ENCODE measurements at places on chromosomes 1 and 21.

GRCh38 chr1:238279694-238280380, 389.1 kb upstream of the ZP4 start:
- DNase-seq, result no peak

GRCh38 chr1:68051475-68051874, 1.0 kb upstream of the DIRAS3 start:
- no peak for DNase-seq

DNA sequence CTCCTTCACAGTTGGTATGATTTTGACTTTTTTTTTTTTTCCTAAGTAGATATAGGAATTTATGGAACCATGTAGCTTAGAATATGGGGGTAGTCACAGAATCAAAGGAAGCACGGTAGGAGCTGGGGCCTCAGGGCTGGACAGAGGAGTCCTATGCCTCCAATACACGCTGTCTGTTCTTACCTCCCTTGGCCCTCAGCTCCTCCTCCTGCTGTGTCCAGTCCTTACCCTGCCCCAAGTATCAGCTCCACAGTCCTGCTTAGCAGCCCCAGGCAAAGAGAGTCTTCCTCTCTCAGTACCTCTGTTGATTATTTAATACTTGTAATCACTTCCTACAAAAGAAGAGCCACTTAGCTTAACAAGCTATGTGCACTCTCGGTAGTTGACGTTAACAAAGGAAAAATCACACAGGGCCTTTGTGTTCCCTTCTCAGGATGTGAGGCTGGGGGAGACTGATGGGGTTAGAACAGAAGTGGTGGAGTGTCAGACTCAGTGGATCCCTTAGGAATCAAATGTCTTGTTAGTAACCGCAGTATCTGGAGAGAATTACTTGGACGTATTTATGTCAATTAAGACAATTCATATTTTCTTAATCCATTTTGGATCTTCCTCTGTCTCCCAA, 292.3 kb downstream of the HHAT start:
- no peak for DNase-seq

GRCh38 chr1:67532452-67533216, 102.4 kb upstream of the SERBP1 start:
- peak; percentile 73 for DNase-seq

DNA sequence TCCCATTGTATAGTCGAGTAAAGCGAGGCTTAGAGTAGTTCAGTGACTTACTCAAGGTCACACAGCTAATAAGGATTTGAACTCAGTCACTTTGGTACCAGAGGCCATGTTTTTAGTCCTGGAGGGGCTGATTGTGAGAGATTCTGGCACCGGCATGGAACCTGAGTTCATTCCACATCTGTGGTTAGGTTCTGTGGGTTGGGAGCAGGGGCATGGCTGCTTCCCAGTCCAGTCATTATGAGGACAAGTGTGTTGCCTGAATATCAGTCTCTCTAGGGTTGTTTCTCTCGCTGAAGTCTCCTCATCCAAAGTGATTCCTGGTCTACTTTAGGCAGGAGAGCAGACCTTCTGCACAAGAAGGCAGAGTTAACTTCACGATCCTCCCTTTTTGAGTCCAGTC, 90.6 kb downstream of the C1orf94 start:
- DNase-seq, result no peak

GRCh38 chr1:103025858-103026409, 82.4 kb downstream of the COL11A1 start:
- DNase-seq, result no peak

DNA sequence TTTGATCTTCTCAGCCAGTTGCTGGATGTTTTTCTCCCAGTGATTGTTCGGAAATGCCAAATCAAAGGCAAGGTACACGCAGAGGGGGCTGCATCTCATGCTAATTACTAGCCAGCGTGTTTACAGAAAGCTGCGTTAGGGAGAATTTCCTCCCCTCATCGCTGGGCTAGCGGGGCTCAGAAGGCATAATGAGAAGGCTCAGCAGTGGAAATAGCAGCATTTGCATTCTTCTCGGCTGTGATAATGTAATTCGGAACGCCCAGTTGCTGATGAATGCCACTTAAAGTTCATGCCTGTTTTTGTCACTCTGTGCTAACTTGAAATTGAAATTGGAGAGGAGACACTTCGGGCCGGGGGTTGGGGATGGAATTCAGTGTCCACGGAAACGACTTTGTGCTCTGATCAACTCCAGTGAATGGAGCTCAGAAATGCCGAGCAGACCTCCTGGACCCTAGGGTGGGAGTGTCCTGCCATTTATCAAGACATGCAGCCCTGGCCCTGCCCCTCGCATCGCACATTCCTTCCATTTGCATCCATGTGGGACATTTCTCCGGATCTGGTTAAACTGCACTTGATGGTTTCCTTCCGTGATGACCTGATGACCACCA, 313.4 kb upstream of the C1orf174 start:
- DNase-seq, result no peak

- DNase-seq, result no peak
Measured at GRCh38 chr1:6011161-6011945, 19.1 kb upstream of the NPHP4 start.

- DNase-seq, result no peak
Measured at GRCh38 chr1:117582451-117582850, 23.4 kb upstream of the TENT5C start.

- no peak for DNase-seq
Measured at GRCh38 chr21:44985441-44986401, 45.9 kb downstream of the SLX9 start.

DNA sequence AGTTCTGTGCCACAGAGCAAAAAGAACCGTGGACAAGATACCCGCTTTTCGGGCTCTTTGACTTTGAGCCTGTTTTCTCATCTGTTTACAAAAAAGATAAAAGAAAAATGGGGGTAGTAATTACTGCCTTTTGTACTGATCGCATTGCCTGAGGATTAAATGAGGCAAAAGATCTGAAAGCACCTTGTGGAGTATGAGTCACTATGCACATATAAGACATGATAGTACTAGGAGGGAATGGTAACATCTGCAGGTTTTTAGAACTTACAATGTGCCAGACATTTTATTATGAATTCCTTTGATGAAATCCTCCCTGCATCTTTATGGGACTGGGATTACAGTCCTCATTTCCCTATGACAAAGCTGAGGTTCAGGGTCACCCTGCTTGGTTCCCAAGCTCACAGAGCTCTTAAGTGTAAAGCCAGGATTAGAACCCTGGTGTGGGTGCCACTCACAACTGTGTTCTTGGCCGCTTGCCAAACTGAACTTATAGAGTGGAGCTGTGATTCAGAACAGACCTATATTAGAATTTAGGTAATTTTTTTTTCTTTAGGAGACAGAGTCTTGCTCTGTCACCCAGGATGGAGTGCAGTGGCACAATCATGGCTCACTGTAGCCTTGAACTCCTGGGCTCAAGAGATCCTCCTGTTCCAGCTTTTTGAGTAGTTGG, 1.8 kb downstream of the DISC1 start:
- DNase-seq, result no peak

DNA sequence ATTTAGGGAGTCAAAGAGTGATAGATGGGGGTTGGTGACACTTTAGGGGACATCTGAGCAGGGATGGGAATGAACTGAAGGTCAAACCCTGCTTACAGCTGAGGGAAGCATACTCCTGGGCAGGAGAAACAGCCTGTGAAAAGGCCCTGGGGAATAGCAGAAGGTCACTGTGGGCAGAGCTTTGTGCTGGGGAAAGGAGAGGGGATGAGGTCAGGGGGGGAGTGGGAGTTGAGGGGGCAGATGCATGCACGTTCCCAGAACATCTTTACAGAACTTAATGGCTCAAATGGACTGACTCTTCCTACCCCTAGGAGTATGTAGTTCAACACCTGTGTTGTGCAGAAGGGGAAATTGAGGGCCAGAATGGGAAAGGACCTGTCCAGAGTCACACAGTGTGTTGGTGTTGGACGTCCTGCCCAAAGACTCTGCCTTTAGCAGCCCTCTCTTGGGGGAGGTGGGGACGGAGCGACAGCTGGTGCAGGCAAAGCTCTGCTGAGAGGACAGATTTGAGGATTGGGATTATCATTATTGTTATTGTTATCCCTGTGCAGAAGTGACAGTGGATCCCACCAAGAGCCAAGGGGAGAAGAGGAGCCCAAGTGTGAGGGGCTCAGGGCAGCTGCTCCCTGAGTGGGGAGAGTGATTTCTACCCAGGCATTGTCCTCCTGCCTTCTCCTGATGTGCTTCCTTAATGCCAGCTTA, 116.5 kb downstream of the PTPRU start:
- DNase-seq, result no peak

DNA sequence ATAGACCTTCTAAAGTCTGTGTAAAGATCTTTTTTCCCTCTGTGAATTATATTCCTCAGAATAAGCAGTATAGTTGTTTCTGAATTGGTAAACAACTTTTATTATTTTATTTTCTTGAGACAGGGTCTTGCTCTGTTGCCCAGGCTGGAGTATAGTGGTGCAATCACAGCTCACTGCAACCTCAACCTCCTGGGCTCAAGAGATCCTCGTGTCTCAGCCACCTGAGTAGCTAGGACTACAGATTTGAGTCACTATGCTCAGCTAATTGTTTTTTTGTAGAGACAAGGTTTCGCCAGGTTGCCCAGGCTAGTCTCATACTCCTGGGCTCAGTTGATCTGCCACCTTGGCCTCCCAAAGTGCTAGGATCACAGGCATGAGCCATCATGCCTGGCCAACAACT, 26.6 kb upstream of the HMGN1 start:
- no peak for DNase-seq

- no peak for DNase-seq
Measured at GRCh38 chr1:115168026-115168425, 78.7 kb upstream of the TSPAN2 start.

GRCh38 chr1:101178341-101178687, 58.5 kb upstream of the S1PR1 start:
- no peak for DNase-seq

DNA sequence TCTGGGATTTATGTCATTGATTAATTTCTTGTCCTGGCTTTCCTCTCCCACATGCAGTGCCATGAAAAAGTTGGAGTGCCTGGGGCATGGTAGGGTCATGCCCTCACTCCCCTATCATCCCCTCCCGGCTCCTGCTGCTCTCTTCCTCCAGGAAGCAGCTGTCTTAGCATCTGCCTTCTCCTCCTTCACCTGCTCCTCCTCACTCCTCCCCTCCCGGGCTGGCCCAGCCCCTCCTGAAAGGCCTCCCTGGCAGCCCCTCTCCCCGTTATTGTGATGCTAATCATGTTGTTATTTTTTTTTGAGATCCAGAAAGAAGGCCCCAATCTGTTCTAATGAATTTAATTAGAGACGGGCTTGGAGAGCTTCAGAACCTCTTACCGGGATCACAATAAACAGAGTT, 36.3 kb upstream of the NFASC start:
- no peak for DNase-seq

DNA sequence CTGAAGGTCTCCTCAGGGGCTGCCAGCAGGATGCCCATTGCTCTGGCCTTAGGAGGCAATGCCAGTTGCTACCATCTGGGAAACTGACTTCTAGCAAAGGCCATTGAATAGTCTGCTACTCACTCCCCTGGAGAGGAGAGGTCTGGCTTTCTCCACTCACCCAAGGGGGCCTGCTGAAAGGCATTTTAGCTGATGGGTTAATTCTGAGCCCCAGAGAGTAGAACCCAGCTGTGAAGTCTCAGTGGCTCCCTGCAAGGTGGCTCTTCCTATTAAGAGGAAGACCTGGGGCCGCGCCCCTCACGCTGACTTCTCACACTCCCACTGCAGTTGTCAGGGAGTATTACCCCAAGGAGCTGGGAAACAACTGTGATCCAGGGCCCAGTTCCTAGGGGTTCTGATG, 213.3 kb upstream of the GALNT2 start:
- DNase-seq, result no peak

GRCh38 chr1:193036337-193037047, 22.7 kb downstream of the UCHL5 start:
- DNase-seq, result no peak

- no peak for DNase-seq
Measured at GRCh38 chr1:66050633-66051032, 257.9 kb downstream of the PDE4B start.

DNA sequence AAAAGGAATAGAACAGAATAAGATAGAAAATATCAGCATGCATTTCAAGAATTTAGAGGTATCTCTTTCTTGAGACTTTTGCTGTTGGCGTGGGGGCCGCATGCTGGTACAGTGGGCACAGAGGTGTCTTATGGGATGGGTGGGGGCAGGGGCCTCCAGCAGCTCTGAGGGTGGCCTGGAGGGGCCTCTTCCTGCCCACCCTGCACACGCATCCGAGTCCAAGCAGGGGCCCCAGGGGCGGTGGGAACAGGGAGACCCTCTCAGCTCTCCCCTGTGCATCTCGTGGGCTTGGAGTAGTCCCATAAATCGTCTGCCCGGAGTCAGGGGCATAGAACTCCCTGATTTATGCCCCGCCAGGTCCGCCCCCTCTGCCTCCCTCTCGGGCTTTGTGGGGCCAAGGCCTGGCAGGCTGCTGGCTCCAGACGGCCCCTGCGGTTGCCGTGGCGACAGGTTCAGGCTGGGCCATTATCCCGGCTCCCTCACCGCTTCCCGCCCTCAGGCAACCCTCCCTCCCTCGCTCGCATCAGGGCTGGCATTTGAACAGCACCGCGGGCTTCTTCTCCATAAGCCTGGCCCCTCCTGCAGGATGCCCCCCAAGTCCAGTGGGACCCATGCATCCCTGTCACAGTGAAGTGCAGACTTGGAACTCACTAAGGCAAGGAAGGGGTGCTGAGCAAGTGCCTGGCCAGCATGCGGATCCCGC, 133.2 kb upstream of the ZBTB40 start:
- peak; percentile 65 for DNase-seq

DNA sequence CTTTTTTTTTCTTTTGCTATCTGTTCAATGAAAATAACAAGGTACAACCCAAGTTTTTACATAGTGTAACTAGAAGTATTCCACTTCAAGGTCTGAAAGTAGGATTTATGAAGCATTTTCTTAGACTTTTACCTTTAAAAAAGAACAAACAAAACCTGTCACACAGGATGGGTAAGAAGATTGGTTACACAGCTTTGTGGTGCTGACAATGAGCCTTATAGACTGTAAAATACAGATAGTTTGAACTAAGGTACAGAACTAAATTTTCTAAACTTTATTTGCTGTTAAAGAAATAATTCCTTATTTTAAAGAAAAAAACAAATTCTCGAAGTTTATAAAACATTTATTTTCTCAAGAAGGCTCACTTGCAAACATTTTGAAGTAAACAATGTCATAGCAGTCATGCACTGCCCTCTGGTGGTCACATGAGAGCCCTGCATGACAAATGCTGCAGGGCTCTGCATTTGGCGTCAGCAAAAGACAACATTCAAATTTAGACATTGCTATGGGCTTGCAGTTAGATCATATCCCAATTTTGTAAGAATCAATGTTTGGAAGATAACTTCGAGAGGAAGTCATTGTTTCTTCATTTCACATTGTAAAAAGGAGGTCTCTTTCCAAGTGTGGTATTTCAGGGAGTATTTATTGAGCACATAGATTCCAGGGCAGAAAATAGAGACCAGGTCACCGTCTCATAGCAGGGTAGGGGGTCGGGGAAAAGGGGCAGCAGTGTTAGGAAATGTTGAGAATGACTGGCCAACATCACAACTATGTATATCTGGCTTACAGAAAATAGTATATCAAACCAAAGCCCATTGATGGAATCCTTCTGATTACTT, 115.3 kb upstream of the FMN2 start:
- peak; percentile 45 for DNase-seq

- no peak for DNase-seq
Measured at GRCh38 chr1:106700211-106700610, 356.3 kb upstream of the PRMT6 start.

- DNase-seq, result no peak
Measured at GRCh38 chr1:231695439-231696255, 69.1 kb downstream of the DISC1 start.

Measured in NCI-H446 (cell line).